Transverse colon (tissue), 4 donors: ENCODE measurements at places on chromosomes 3 and 15. TPM values are rescaled to one million over a fixed set of nuclear protein-coding genes. Genes with fewer than 3 reads are reported as not detected.

- H3K27me3 ChIP-seq, result no peaks in the 10 kb centered on the region
- H3K4me1 ChIP-seq, result peaks cover 24% of the 10 kb centered on the region
- H3K27ac ChIP-seq, result peak overlapping the region; percentile 83
- peak; percentile 49 for DNase-seq
Observed at GRCh38 chr3:61650276-61650675, 88.9 kb downstream of the PTPRG start.

The TRIM42 gene
- total RNA-seq, result not detected

- no peaks in the 10 kb centered on the region for H3K27me3 ChIP-seq
- DNase-seq, result no peak
- H3K27ac ChIP-seq, result no peak overlapping the region
- H3K36me3 ChIP-seq, result no peaks in the 10 kb centered on the region
Observed at GRCh38 chr3:190097617-190098016, 23.1 kb downstream of the P3H2 start.

GRCh38 chr3:20230954-20231353, 44.9 kb upstream of the SGO1 start:
- no peaks in the 10 kb centered on the region for H3K36me3 ChIP-seq
- no peak for DNase-seq
- H3K4me1 ChIP-seq, result no peaks in the 10 kb centered on the region
- H3K27me3 ChIP-seq, result no peaks in the 10 kb centered on the region

- H3K27me3 ChIP-seq, result no peaks in the 10 kb centered on the region
- H3K36me3 ChIP-seq, result no peaks in the 10 kb centered on the region
- no peak for DNase-seq
- no peaks in the 10 kb centered on the region for H3K4me1 ChIP-seq
- no peak overlapping the region for H3K27ac ChIP-seq
Observed at GRCh38 chr3:105626739-105627138, 242.1 kb downstream of the CBLB start.

GRCh38 chr3:155334914-155335723, 41.6 kb upstream of the STRIT1 start:
- H3K27me3 ChIP-seq, result no peaks in the 10 kb centered on the region
- no peaks in the 10 kb centered on the region for H3K36me3 ChIP-seq
- H3K4me1 ChIP-seq, result no peaks in the 10 kb centered on the region
- DNase-seq, result no peak
- H3K4me3 ChIP-seq, result no peak overlapping the region

The SYNPR gene
- total RNA-seq, result not detected

GRCh38 chr3:188914552-188914951, 257.2 kb upstream of the TPRG1 start:
- no peaks in the 10 kb centered on the region for H3K27me3 ChIP-seq
- no peak overlapping the region for H3K4me3 ChIP-seq
- H3K36me3 ChIP-seq, result no peaks in the 10 kb centered on the region
- H3K27ac ChIP-seq, result no peak overlapping the region
- H3K4me1 ChIP-seq, result peaks cover 15% of the 10 kb centered on the region
- DNase-seq, result no peak

GRCh38 chr3:72336821-72337479, 511.3 kb downstream of the SHQ1 start:
- peak; percentile 91 for DNase-seq
- no peak overlapping the region for H3K4me3 ChIP-seq
- peaks cover 12% of the 10 kb centered on the region for H3K4me1 ChIP-seq
- no peaks in the 10 kb centered on the region for H3K27me3 ChIP-seq

DNA sequence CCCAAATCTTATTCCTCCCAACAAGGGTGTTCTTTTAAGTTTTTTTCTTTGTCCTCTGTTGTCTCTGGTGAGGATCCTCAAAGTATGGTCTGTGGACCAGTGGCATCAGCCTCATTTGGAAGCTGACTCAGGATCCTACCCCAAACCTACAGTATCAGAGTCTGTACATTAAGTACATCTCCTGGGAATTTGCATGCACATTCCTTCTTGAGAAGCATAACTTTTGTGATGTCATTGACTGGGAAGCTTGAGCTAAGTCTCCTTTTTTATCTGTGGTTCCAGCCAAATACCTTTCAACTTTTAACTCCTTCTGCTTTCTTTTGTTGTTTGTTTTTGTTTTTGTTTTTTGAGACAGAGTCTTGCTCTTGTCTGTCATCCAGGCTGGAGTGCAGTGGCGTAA, 40.5 kb downstream of the ARMC8 start:
- peaks cover 47% of the 10 kb centered on the region for H3K36me3 ChIP-seq
- H3K4me1 ChIP-seq, result no peaks in the 10 kb centered on the region
- no peak overlapping the region for H3K4me3 ChIP-seq
- no peaks in the 10 kb centered on the region for H3K27me3 ChIP-seq
- DNase-seq, result no peak

The ROBO2 gene
- 0.32 TPM for total RNA-seq

The HYAL1 gene
- 13.8 TPM for total RNA-seq

The LZTFL1 gene
- total RNA-seq, result 10.3 TPM

The DPH6 gene
- 20.6 TPM for total RNA-seq

DNA sequence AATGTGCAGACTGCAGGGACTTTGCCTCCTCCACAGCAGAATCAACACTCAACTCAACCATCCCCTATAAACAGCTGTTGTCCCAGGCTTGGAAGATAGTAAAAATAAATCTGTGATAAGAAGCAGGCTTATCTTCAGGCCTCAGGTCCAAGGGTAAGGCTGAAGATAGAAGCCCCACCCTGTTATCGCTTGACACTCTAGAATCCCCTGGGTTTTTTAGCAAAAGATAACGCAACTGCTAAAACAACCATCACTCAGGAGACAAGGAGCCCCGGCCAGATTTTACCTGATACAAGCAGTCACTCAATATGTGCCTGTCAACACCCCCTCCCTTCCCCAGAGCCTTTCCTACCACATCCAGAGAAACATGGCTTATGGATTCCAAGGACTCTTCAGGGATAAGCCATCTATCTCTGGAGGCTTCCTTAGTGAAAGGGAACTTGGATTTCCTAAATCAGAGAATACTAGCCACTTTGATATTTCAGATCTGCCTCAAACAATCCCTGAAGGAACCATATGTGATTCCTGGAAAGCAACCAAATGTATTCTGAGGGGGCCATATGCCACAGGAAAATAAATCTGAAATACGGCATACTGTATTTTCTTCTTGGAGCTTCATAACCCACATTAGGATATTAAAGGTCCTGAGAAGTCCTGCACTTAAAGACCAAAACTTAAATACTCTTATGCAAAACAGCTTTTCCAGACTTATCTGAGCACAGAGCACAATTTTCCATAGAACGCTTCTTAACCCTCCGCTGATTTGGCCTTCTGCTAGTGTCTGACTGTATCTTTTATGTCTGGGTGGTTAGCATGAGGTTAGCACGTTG, 60.4 kb downstream of the LYZL4 start:
- no peak overlapping the region for H3K27ac ChIP-seq
- H3K4me1 ChIP-seq, result no peaks in the 10 kb centered on the region
- no peaks in the 10 kb centered on the region for H3K27me3 ChIP-seq
- H3K4me3 ChIP-seq, result no peak overlapping the region
- no peaks in the 10 kb centered on the region for H3K36me3 ChIP-seq

The VGLL3 gene
- 138 TPM for total RNA-seq

GRCh38 chr3:65093641-65094040, 405.8 kb upstream of the ADAMTS9 start:
- no peak overlapping the region for H3K27ac ChIP-seq
- H3K4me1 ChIP-seq, result no peaks in the 10 kb centered on the region
- no peak for DNase-seq
- no peaks in the 10 kb centered on the region for H3K27me3 ChIP-seq
- no peaks in the 10 kb centered on the region for H3K36me3 ChIP-seq
- no peak overlapping the region for H3K4me3 ChIP-seq

GRCh38 chr3:176961916-176962315, 235.4 kb downstream of the TBL1XR1 start:
- H3K4me1 ChIP-seq, result no peaks in the 10 kb centered on the region
- no peak overlapping the region for H3K4me3 ChIP-seq
- H3K36me3 ChIP-seq, result no peaks in the 10 kb centered on the region
- H3K27me3 ChIP-seq, result no peaks in the 10 kb centered on the region
- no peak overlapping the region for H3K27ac ChIP-seq

GRCh38 chr3:159950156-159950898, 38.3 kb upstream of the IL12A start:
- no peaks in the 10 kb centered on the region for H3K36me3 ChIP-seq
- peaks cover 6% of the 10 kb centered on the region for H3K4me1 ChIP-seq
- no peak for DNase-seq

DNA sequence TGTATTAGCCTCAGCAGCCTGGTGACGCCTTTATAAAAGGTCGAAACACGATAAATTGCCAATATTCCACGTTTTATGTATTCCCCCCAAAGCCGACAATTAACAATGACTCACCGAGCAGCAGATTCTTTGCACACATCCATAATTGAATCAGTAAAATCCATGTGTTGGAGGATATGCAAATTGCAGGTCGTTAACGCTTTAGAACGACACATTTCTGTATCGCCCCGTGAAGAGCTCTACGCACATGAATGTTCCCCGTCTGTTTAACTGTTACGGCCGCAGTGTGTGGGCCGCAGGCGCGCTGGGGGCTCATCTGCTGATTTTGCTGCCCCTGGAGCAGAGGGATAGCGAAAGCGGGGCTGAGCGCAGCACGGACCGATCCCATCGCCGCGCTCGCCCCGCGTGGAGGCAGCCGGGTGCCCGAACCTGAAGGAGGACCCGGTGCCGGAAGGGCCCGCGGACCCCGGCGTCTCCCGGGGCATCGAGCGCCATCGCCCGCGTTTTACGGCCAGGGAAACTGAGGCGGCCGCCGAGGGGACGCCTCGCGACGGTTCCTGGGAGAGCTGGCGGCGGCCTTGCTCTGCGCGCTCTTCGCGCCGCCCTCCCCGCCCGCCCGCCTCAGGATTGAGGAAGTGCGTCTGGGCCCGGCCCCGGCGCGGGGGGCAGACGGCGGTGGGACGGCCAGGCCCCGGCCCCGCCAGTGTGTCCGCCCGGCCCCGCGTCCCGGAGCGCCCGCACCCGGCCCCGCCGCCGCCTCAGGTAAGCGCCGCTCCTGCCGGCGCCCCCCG, at the start of gene LRRK1:
Gene LRRK1 (plus strand): TSS at position 668 of the 791 bp plus-strand sequence. CDS start 5,276 bp downstream, outside the sequence.
- peak; percentile 52 for DNase-seq
- no peaks in the 10 kb centered on the region for H3K27me3 ChIP-seq
- peak within 1 kb of the TSS; percentile 90 for H3K27ac ChIP-seq
- H3K36me3 ChIP-seq, result no peaks in the 10 kb centered on the region

- H3K36me3 ChIP-seq, result peaks cover 79% of the 10 kb centered on the region
- no peak overlapping the region for H3K4me3 ChIP-seq
- peaks cover 20% of the 10 kb centered on the region for H3K4me1 ChIP-seq
- no peak overlapping the region for H3K27ac ChIP-seq
- no peak for DNase-seq
Observed at GRCh38 chr3:52690560-52690959, 4.7 kb downstream of the GNL3 start.

- peaks cover 7% of the 10 kb centered on the region for H3K4me1 ChIP-seq
- H3K27ac ChIP-seq, result no peak overlapping the region
- H3K36me3 ChIP-seq, result no peaks in the 10 kb centered on the region
- DNase-seq, result no peak
Observed at GRCh38 chr15:90142216-90143165, 40.2 kb upstream of the IDH2 start.

GRCh38 chr15:66774001-66774814, 72.2 kb downstream of the SMAD6 start:
- H3K36me3 ChIP-seq, result no peaks in the 10 kb centered on the region
- peak; percentile 91 for DNase-seq
- H3K4me3 ChIP-seq, result no peak overlapping the region
- peak overlapping the region; percentile 82 for H3K27ac ChIP-seq
- no peaks in the 10 kb centered on the region for H3K27me3 ChIP-seq
- peaks cover 34% of the 10 kb centered on the region for H3K4me1 ChIP-seq

GRCh38 chr3:188207941-188208515, 54.1 kb downstream of the LPP start:
- no peaks in the 10 kb centered on the region for H3K36me3 ChIP-seq
- H3K27ac ChIP-seq, result peak overlapping the region; percentile 85
- no peaks in the 10 kb centered on the region for H3K27me3 ChIP-seq
- no peak for DNase-seq
- peaks cover 29% of the 10 kb centered on the region for H3K4me1 ChIP-seq

DNA sequence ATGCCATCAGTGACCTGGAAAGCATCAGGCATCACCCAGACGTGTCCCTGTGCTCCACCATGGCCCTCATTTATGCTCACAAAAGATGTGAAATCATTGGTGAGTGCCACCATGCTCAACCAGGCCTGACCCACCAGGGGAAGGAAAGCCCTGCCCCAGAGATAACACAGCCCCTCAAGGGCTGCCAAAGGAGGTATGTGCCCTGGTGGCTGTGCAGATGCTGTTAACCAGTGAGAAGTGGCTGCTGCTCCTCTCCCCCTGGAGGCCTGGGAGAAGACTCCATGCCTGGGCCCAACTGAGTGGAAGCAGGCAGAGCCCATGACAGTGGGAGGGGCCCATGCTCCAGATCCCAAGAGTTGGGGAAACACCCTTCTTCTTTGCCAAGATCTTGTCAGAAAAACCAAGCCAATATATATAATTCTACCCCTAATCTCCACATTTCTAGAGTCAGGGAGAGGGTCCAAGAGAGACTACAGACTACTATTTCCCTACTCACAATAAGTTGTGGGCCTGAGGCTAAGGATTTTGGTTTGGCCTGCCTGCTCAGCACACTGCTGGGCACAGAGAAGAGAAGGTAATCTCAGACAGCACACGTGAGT, 2.7 kb downstream of the TTC21A start:
- DNase-seq, result no peak
- no peaks in the 10 kb centered on the region for H3K36me3 ChIP-seq
- H3K4me1 ChIP-seq, result peaks cover 19% of the 10 kb centered on the region
- H3K27ac ChIP-seq, result no peak overlapping the region

The DAZL gene
- not detected for total RNA-seq

GRCh38 chr3:87478716-87479115, 202.3 kb upstream of the POU1F1 start:
- no peaks in the 10 kb centered on the region for H3K36me3 ChIP-seq
- H3K4me3 ChIP-seq, result no peak overlapping the region
- no peak overlapping the region for H3K27ac ChIP-seq
- no peaks in the 10 kb centered on the region for H3K27me3 ChIP-seq

The GOLGA6L7 gene
- not detected for total RNA-seq

The GP9 gene
- total RNA-seq, result 1.2 TPM

The CISH gene
- 15.9 TPM for total RNA-seq

The FGD5 gene
- total RNA-seq, result 13.8 TPM

DNA sequence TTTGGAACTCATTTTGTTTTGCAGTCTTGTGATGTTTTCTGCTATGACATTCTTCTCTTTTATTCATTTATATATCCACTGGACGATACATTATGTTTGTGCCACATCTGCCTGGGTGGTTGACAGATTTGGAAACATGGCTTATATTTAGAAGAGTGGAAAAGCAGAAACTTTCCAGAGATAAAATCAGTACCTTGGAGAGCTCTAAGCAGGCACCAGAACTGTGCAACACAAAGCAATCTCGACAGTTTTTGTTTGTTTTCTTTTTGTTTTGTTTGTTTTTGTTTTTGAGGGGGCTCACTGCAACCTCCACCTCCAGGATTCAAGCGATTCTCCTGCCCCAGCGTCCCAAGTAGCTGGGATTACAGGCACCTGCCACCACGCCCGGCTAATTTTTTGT, 45.5 kb downstream of the SYN2 start:
- H3K27me3 ChIP-seq, result no peaks in the 10 kb centered on the region
- H3K4me3 ChIP-seq, result no peak overlapping the region
- no peak overlapping the region for H3K27ac ChIP-seq
- no peaks in the 10 kb centered on the region for H3K36me3 ChIP-seq
- no peak for DNase-seq
- H3K4me1 ChIP-seq, result no peaks in the 10 kb centered on the region
